ENCODE measurements at places on chromosomes 5 and 9. TPM values are rescaled to one million over a fixed set of nuclear protein-coding genes. Genes with fewer than 3 reads are reported as not detected.

Gene INSL6
- total RNA-seq = not detected

Gene DDX4
- total RNA-seq = not detected

Gene PAPPA
- 9.8 TPM for total RNA-seq

Gene NIPAL4
- 0.39 TPM for total RNA-seq

Gene CENPH
- 4.1 TPM for total RNA-seq

Gene NADK2
- 30.8 TPM for total RNA-seq

Gene DMRT2
- 0.35 TPM for total RNA-seq

Gene CEP78
- 17.3 TPM for total RNA-seq

Gene LCN1
- total RNA-seq = not detected

Gene CAVIN4
- total RNA-seq = 1.0 TPM

Gene SLC6A7
- total RNA-seq = not detected

Gene CMBL
- total RNA-seq = 26.9 TPM

Gene CCDC127
- total RNA-seq = 6.9 TPM

Gene PCSK1
- 0.47 TPM for total RNA-seq

Gene PIP5K1B
- 31.0 TPM for total RNA-seq

Gene TRPM6
- total RNA-seq = 0.82 TPM

Gene GDF9
- total RNA-seq = 0.26 TPM

Gene RRAGA
- total RNA-seq = 79.0 TPM

Gene GFRA3
- total RNA-seq = not detected

Gene UTP15
- total RNA-seq = 10.9 TPM

Gene SLC6A19
- not detected for total RNA-seq

Gene PCDHA1
- total RNA-seq = not detected

Gene OR13J1
- total RNA-seq = not detected

Gene FOXD4L4
- total RNA-seq = 0.50 TPM

Gene CTSV
- 0.24 TPM for total RNA-seq

Gene KIF24
- total RNA-seq = 2.4 TPM

Gene SLC27A6
- 0.61 TPM for total RNA-seq

Gene EEIG1
- 60.7 TPM for total RNA-seq

Gene IFNK
- total RNA-seq = not detected

Gene NTRK2
- 0.29 TPM for total RNA-seq
